NCI-H2081 (cell line): ENCODE measurements at places on chromosomes 5 and 9.

- no peak for DNase-seq
These were observed 287.8 kb downstream of the EBF1 start for GRCh38 chr5:158811921-158812320.

DNA sequence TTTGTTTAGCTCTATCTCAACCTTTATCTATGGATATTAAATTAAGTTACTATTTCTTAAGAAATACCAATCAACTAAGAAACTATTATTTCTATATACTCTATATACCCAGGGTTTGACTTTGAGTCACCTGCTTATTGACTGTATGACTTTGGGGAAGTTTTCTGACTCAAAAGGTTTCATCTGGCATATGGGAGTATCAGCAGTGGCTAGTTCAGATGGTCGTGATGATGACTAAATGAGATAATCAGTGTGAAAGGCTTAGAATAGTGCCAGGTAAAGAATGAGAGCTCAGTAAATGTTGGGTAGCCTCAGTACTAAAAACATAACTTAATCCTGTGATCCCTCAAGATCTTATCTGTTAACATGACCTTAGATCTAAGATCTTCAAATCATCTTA lies 179.7 kb upstream of the ISL1 start:
- no peak for DNase-seq

DNA sequence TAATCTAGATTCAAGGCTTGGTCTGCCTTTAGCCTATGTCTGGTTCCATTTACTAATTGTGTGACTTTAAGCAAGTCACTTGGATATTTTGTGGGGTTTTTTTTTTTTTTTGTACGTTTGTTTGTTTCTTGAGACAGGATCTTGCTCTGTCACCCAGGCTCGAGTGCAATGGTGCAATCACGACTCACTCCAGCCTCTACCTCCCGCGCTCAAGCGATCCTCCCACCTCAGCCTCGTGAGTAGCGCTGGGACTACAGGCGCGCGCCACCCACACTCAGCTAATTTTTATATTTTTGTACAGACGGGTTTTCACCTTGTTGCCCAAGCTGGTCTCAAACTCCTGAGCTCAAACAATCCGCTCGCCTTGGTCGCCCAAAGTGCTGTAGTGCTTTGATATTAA lies 1.1 kb upstream of the PFDN1 start:
- DNase-seq: no peak

- no peak for DNase-seq
These were observed 48.8 kb downstream of the HSD17B3 start for GRCh38 chr9:96253059-96253696.

GRCh38 chr5:128350705-128351104 lies 187.3 kb downstream of the FBN2 start:
- peak; percentile 2 for DNase-seq

DNA sequence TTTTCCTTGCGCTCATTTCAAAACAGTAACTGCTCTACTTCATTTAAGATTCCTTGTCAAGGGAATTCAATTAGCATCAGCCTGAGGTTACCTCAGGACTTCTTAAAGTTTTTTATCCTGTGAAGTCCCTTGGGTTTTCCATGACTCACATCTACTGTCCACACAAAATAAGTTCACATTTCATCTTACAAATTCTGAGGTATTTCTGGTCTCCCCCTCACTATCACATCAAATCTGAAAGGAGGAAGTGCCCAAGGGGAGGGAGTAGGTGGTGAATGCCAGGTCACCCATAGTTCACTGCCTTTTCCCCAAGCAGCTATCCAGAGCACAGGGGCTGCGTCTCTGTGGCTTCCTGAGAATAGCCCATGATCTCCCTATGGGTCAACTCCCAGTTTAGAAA lies 227.1 kb upstream of the NREP start:
- DNase-seq: no peak

DNA sequence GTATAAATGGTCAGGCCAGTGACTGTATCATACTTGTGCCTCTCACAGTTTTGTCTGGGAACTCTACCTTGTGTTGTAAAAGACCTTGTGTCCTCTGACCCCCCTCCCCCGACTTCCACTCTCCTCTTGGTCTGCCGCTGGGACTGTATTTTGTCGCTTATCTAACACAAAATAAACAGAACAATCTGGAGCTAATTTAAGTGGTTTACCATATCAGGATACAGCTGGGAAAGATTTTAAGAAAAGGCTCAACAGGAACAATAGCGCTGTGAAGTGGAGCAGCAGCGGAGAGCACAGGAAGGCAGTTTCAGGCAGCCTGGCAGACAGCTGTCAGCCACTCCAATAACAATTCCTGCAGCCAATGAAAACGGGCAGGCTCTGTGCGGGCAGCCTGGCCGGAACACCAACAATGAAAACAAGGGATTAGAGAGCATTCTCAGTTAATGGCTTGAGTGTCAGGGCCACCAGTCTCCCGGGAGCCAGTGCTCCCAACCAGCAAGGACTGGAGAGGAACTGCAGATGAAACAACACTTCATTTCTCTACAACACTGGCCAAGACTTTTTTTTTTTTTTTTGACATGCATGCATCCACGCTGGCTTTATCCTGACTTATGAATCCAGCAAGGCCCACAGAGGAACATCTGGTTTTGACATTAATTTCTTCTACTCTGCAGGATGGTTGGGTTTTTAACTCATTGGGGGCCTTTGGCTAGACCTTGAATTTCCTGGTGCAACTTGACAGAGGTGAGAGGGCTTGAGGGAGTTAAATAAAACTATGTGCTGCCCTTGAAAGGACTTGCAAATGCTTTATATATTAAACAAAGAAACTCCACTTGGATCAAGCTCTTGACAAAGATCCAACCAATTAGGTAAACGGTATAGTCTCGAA lies 76.7 kb downstream of the ARSB start:
- peak; percentile 58 for DNase-seq

DNA sequence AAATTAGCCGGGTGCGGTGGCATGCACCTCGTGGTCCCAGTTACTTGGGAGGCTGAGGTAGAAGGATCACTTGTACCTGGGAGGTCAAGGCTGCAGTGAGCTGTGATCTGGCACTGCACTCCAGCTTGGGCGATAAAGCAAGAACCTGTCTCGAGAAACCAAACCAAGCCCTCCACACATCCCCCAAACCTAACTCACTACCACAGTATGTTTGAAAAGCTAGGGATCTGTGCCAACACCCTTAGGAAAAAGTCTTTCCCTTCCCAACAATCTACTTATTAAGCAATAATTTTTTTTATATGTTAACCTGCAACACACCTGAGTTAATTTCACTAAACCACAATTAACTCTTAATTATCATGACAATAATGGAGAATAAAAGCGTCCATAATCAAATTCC lies 2.2 kb downstream of the UBTD2 start:
- no peak for DNase-seq

DNA sequence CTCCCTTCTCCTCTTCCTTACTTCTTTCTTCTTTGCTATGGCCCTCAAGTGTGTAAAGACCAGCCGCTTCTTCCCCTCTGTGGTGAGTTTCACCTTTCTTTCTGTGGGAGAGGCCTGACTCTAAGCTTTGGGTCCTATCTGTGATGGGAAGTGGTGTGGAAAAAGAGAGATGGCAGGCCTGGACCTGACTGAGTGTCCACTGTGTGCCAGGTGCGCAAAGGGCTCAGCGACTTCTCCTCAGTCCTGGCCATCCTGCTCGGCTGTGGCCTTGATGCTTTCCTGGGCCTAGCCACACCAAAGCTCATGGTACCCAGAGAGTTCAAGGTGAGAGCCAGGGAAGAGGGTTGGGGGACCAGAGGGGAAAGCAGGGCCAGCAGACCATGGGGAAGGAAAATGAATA lies 5.9 kb downstream of the SLC4A9 start:
- DNase-seq: no peak

- DNase-seq: no peak
These were observed 340.8 kb downstream of the HCN1 start for GRCh38 chr5:45355189-45355992.

GRCh38 chr5:90932052-90932699 lies 373.6 kb downstream of the ADGRV1 start:
- peak; percentile 62 for DNase-seq

DNA sequence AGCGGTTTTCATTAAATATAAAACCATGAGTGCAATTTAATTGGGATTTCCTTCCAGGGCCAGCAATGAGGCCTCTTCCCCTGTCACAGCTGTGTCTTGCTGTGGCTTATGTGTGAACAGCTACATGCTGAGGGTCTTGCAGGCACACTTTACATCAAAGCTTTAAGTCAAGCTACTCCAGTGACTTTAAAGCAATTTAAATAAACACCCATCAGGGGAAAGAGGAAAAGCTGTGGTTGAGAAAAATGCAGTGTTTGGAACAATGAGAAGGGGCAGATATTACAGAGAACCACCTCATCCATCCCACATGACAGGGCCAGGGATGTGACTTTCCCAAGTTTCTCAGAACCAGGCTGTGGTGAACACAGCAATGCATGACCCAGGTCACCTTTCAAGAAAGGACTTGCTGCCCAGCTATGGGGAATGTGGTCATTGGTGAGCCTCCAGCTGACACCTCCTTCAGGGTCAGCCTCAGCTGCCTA lies 115.9 kb upstream of the LPAR1 start:
- DNase-seq: no peak

- DNase-seq: no peak
These were observed 35.9 kb upstream of the PLPPR1 start for GRCh38 chr9:100992632-100993031.

GRCh38 chr9:112125951-112126388 lies 49.1 kb downstream of the SUSD1 start:
- DNase-seq: no peak

DNA sequence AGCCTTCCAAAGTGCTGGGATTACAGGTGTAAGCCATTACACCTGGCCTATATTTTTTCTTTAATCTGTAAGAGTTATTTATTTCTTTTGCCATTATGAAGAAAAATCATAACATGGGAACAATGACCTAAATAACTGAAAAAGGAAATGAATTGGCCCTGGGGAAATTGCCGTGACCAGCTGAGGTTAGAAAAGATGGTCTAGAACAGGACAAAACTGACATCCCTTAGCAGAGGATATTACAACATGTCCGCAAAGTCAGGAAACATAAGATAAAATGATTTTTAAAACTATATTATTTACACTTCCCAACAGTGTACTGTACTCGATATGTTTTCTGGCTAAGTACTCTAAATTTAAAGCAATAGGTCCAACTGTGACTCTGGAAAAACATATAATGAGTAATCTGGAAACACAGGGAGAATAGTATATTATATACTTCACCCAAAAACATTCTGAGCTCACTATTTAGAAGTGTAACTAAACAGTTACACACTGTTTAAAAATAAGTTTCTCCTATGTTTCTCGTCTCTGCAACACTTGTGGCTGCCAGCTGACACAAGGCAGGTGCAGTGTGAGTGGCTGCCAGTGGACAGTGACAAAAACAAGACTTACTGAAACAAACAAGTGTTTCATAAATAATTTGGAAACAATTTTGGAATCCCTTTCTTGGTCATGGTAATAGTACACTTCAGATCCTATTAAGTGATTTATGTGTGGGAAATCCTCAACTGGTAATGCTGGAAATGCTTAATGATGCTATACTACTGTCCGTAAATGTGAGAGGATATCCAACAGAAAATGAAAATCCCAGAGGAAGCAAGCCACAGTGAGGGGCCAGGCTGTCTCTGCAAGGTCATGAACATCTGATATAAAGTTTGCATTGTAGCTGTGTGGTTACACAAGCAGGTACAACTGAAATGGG lies 69.1 kb downstream of the C9orf85 start:
- DNase-seq: no peak

GRCh38 chr9:27352457-27353165 lies 55.7 kb upstream of the EQTN start:
- DNase-seq: no peak

- no peak for DNase-seq
These were observed 29.8 kb downstream of the PRUNE2 start for GRCh38 chr9:76876098-76876497.

- no peak for DNase-seq
These were observed 6.9 kb downstream of the C7 start for GRCh38 chr5:40916226-40916625.
